Activated CD4-positive, alpha-beta T cell treated with anti-CD3 and anti-CD28 coated beads for 36 hours (primary cell): ENCODE measurements at places on chromosomes 5 and 9. TPM values are rescaled to one million over a fixed set of nuclear protein-coding genes. Genes with fewer than 3 reads are reported as not detected.

DNA sequence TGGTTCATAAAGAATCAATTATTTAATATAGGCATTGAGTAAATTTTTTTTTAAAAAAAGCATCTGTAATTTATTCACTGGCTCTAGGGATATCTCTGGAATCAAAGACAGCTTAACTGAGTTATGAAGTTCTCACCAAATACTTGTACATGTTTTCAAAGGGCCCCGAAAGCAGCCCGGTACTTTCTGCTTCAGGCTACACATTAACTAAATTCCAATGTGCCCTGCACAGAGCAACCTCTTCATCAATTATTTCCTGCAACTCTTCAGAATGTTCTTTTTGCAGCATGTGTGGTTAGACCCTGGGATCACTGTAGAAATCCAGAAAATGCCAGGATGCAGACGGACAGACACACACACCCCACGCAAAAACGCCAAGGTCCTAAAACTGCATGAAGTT is 209.0 kb downstream of the EFNA5 start:
- DNase-seq, result no peak

DNA sequence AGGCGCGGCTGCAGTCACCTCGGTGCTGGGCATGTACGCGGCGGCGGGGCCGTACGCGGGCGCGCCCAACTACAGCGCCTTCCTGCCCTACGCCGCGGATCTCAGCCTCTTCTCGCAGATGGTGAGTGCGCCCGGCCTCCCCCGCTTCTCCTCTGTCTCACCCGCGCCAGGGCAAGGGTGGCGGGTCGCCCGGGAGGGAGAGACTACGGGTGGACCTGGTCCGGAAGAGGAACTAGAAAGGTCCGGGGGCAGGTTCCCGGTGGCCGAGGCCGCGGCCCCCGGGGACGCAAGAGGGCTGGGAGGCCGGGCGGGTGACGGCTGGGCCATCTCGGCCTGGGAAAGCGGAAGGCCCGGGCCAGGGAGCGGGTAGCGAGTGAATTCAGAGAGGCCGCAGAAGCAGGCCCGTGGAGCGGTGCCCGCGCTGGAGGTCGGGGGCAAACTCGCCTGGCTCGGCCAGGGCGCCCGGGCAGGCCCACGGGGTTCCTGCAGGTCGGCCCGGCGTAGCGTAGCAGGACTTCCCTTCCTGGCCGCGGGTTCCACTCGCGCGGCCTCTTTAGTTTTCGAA is 711 bp downstream of the IRX1 start:
- DNase-seq, result no peak

- DNase-seq, result no peak
Measured at GRCh38 chr5:120017513-120017912, 388.2 kb downstream of the FAM170A start.

DNA sequence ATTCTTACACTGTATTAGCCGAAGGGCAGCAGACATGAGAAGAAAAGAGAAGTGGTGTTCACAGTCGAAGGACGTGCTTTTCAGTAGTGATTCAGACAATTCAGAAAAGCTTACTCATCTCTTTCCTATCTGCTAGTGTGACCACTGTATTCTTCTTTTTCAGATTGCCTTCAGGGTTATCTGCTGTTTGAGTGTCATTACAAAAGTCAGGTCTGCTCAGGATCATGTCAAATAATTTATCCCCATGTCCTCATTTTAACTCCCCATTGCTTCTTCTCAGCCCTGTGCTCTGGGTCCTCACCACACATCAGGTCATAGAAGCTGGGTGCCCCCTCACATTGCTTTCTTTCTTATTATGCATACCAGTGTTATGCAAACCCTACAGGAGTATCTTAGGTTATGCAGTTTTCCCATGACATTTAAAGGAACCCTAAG is 394.0 kb downstream of the CETN3 start:
- no peak for DNase-seq

The SVEP1 gene
- not detected for total RNA-seq

The CCL19 gene
- 0.30 TPM for total RNA-seq

GRCh38 chr5:98773464-98774191 is at the start of gene RGMB:
Gene RGMB (plus strand): TSS chr5:98773663. CDS start chr5:98774071, 408 bp downstream.
- DNase-seq, result peak; percentile 95

- no peak for DNase-seq
Measured at GRCh38 chr5:95083606-95084005, 201.3 kb downstream of the MCTP1 start.

DNA sequence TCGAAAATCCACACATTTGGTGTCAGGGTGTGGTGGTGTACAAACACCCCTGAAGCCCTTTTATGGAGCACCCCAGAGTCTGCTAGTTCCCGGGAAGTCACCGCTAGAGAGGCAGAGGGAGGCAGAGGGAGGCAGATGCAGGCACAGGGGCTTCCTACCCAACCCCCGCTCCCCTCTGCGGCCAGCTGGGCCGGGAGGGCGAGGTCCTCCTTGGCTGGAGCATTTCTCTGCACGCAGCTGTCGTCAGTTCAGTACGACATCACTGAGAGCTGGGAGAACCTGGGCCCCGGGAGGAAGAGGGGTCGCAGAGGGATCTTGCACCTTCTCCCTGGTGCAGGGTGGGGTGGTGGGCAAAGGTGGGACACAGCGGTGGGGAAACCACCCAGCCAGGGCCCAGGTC is 15.8 kb upstream of the UBAC1 start:
- DNase-seq, result no peak
